ENCODE measurements at places on chromosomes 16 and 17. TPM values are rescaled to one million over a fixed set of nuclear protein-coding genes. Genes with fewer than 3 reads are reported as not detected.

Gene FASN
- total RNA-seq = 174 TPM

Gene CD300LB
- total RNA-seq = 0.36 TPM

Gene SLC16A13
- 2.4 TPM for total RNA-seq

Gene LRRC45
- total RNA-seq = 17.9 TPM

Gene CA5A
- total RNA-seq = not detected

Gene HOXB2
- 4.9 TPM for total RNA-seq

Gene MYO19
- 64.4 TPM for total RNA-seq

Gene RHBDF1
- 0.34 TPM for total RNA-seq

DNA sequence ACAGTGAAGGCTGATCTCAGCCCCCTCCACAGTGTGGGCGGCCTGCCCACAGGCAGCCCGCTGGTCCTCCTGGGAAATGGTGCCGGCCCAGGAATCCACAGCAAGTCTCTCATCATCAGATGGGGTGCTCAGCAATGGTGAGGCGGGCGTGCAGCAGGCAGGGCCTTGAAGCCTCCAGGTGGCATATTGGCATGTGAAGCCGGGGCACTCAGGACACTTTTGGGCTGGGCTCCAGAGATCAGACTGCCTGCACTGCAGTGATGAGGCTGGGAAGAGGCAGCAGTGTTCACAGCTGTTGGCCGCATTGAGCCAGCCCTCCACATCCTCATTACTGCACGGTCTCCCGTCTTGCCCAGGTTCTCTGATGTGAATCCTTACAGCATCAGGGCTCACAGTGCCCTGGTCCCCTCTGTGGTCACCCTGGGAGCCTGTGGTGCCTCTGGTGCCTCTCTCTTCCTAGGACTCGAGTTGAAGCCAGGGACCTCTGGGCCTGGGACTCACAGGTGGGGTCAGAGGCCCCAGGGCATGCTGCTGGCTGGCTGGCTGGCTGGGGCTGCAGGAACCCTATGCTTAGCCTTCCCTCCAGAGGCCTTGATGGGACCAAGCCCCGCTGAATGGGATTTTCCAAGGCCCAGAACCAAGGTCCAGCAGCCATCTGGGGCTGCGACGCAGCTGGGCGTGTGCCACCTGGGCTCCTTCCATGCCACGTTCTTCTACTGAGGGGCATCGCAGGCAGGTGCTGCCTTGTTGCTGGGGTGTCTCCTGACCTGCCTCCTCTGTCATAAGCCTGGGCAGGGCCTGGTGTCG lies 48.6 kb downstream of the TNFRSF13B start:
- no peak for DNase-seq

- DNase-seq = no peak
Observed at GRCh38 chr17:67068999-67069398, 24.6 kb downstream of the CACNG1 start.

DNA sequence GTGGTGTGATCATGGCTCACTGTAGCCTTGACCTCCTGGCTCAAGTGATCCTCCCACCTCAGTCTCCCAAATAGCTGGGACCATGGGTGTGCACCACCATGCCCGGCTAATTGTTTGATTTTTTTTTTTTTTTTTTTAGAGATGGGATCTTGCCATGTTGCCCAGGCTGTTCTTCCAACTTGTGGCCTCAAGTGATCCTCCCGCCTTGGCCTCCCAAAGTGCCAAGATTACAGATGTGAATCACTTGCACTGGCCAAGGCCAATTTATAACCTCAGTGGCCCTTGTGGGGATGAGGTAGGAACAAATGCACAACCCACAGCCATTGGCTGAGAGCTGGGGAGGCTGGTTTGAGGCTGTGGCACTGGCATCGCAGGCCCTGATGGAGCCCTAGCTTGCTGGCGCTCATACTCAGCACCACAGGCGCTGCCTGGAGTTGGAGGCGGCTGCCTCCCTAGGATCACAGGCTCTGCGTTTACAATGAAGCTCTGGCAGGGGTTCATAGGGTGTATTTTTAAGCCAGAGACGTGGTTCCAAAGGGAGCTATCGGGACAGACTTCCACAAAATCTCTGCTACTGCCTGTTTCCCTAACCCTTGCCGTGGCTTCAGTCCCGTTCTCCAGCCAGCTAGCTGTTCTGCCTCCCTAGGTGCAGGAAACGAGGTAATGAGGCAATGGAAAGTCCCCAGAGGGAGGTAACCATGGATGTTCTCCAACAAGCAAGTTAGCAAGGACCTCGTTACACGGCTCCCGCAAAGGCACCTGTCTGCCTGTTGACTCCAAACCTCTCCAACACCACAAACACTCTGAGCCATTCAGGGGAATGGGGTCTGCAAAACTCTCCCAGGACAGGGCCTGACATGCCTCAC lies 2.9 kb downstream of the ABCA3 start:
- no peak for DNase-seq

DNA sequence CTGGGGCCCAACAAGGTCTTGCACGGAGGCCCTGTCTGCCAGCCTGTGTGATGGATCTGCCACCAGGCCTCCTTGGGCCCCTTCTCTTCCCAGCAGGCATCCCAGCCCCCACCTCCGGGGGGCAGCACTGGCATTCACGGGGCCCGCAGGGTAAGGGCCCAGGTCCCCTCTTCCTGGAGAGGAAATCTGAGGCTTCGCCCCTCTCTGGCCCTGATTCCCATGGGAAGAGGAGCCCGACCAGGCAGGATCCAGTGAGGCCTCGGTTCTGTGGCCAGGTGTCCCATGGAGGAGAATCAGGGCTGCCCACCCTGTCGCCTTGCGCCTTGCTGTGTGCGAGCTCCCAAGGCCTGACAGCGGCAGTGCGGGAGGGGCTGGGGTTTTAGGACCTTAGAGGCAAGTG lies 48.4 kb downstream of the PDPK1 start:
- DNase-seq = no peak

DNA sequence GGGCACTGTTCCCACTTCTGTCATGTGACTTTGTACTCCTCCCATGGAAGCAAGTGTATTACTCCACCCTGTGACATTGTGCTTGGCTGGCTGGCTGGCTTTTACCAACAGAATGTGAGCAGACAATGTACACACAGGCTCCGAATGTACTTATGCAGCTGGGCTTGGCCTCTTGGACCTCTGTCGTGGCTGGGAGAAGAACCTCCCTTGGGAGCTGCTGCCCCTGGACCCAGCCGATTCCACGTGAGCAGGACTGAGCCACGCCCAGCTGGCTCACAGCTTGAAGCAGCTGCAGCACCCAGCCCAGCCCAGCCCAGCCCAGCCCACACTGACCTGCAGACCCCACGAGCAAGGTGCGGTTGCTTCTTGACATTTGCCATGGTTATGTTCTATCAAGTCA lies 177.5 kb downstream of the RBFOX3 start:
- no peak for DNase-seq

DNA sequence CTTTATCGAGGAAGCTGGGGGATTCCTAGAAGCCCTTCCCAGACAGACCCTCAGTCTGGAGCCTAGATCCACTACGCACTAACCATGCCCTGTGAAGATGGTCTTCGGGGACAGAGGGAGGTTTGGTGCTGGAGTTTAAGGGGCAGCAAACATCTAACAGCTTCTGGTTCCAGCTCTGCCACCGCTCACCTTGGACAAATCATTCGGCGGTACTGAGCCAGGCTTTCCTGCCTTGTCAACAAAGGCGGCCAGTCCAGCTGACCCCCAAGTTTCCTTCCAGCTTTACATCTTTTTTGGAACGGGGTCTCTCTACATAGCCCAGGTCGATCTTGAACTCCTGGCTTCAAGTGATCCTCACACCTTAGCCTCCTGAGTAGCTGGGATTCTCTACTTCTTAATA lies 369 bp upstream of the GJD3 start:
- no peak for DNase-seq

GRCh38 chr16:14097182-14097959 lies 26.3 kb downstream of the MRTFB start:
- DNase-seq = no peak

DNA sequence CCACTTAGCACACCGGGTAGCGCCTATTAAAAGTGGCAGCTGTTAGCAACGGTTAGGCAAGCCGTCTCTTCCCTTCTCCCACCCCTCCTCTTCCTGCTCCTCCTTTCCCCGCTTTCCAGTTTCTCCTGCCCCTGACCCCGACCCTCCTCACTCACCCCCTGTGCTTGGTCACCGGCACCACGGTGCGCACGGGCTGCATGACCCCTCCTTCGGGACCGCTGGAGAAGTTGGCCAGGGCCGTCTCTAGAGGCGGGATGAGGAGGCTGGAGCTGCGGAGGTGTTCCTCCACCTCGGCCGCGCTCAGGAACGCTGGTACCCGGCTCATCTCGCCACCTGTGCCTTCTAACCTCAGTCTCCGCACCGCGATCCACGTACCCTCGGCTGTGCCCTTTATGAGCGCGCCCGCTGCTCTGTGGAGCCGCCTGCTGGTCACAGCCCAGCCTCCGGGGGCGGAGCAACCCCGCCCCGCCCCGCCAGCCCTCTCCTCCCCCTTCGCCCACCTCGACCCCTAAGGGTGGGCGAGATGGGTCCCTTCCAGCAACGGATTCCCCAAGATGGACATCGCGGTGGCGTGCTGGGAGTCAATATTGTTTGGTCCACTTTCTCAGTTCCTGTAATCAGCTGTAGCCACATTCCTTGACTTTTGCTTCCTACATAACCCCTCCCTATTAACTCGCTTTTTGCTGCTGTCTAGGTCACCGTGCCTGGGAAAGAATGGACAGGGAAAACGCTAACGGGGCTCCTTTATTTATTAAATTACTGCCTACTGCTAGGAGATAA lies at the start of gene CRYM:
CRYM (minus strand) TSS at position 364 of the 780 bp plus-strand sequence; CDS start at position 325, 39 bp downstream.
- DNase-seq = no peak

DNA sequence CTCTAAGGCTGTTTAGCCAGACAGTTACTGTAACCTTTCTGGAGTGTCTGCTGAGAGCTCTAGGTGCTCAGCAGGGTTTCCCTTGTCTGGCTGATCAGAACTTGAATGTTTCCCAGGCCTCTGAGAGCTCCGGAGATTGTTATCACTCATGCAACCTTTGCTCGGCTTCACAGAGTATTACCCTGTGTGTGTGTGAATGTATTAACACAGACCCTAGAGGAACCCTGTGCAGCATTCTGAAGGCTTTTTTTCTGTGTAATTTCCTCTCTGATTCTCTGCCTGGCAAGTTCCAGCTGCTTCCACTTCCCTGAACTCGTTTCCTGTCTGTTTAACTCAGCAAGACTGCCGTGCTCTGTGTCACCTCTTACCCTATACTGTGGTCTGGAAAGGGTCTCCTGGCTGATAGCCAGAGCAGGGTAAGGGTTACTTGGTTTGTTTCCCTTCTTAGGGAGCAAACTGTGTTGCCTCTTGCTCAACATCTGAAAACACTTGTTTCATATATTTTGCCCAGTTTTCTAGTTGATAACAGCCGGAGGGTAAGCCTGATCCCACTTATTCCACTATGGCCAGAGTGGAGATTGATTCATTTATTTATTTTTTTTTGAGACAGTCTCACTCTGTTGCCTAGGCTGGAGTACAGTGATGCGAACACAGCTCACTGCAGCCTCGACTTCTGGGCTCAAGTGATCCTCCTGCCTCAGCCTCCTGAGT lies 21.7 kb downstream of the PRMT7 start:
- no peak for DNase-seq

GRCh38 chr16:84307209-84307954 lies 12.7 kb downstream of the WFDC1 start:
- no peak for DNase-seq

GRCh38 chr17:18044609-18045008 lies 5.4 kb downstream of the GID4 start:
- DNase-seq = no peak

- DNase-seq = no peak
Observed at GRCh38 chr16:51648526-51648925, 497.5 kb upstream of the SALL1 start.

- no peak for DNase-seq
Observed at GRCh38 chr17:5068236-5068635, 10.0 kb upstream of the ZFP3 start.

DNA sequence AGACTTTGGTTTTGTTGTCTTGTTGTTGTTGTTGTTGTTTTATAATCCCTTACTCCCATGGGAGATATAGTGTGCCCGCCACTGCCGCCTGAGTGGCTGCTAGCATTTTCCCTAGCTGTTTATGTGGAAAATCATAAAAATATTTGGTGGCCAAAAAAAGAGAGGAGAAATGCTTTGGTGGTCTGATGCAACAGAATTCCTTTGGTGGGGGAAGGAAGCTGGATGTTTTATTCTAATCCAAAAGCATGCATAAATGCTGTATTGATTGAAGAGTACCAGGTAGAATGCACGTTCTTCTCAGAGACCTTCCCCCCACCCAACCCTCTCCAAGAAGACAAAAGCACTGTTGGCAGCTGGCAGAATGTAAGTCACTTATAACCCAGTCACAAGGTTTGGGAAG lies 93.2 kb downstream of the C17orf67 start:
- DNase-seq = no peak

GRCh38 chr17:71107136-71107535 lies 937.8 kb downstream of the KCNJ2 start:
- no peak for DNase-seq

GRCh38 chr17:31494259-31495021 lies 103.0 kb downstream of the RAB11FIP4 start:
- DNase-seq = peak; percentile 45

DNA sequence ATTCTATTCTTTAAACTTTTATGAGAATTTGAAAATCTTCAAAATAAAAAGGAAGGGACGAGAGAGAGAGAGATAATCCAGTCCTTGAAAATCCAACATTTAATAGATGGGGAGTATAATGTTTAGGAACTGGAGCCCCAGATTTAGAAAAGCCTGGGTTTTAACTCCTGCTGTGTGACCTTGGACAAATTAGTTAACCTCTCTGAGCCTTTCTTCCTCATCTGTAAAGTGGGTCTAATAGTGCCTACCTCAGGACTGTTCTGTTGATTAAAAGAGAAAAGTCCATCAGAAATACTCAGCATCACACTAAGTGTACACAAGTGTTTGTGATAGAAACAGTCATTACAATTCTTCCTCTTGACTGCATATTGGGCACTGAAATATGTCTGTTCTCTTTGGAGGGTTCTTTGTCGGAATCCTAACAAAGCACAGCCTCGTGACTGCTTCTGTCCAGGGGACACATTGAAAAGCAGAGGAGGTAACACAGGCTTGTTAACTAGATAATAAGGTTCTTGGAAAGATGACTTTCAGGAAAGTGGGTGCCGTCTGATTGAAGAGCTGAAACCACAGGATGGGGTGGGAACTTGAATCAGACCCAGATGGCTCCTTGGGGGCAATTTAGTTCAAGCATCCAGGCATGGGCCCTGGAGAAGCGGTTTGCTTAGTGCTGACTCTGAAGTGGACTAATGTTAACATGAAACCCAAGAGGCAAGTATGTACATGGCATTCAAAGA lies 128.2 kb downstream of the CLEC16A start:
- DNase-seq = no peak

DNA sequence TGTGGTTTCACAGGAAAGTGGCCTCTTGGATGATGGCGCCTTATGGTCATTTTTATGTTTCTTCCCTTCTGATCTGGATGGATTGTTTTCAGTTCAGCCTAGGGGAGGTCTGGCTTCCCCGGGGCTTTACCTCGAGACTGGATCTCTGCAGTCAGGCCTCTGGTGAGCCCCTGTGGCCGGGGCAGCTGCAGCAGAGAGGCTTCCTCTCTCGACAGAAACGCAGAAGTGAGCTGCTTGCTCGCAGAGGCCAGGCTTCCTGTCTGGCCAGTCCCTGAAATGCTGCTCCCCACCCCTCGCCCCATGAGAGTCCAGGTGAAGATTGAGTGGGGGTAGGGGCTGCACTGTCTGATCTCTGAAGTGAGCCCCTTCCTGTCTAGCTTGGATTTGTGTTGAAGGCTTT lies 44.0 kb downstream of the PLCG2 start:
- no peak for DNase-seq

GRCh38 chr16:56625140-56625942 lies at the start of gene MT1E:
Gene MT1E (plus strand): TSS chr16:56625781. CDS start chr16:56625852, 71 bp downstream.
- DNase-seq = peak; percentile 78
